Non-pigmented ciliary epithelial cell (primary cell): ENCODE measurements at places on chromosomes 1 and 21.
A peak's percentile ranks its signal among the peaks of the same experiment; 100 is the strongest.

DNA sequence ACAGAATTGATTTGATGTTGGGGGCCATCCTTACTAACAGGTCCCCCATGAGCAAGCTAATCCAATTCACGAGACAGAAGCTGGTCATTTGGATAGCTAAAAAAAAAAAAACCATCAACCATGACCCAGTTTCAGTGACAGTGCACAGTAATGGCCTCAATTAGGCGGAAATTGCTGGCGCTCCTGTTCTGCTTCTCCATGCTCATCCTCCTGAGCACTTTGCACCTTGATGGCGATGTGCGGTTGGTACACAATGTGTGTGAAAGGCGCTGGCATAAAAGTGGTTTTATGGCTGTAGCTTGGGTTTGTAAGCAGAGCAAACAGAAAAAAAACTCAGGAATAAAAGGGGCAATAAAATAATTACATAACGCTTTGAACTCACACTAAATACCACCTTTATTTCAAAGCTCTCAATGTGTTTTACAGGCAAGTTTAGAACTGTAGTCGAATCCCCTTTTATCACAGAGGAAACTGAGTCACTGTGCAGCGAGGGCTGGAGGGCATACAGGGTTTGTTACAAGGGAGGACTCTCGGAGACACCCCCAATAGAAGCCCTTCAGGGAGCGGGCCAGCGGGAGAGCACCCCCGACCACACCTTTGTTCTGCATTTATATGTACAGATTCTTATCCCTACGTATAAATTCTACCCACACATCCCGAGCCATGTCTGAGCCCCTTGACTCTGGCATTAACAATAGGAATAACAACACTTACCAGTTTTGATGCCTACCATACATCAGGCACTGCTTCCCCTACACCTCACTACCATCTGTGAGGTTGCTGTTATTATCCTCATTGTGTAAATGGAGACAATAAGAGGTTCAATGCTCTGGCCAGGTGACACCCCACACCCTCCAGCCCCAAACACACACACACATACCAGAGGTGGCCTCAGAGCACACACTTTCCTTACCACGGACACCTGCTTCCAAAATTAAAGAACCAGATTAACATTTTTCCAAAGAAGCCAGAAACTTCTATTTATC is 213.5 kb upstream of the IRF2BP2 start:
- no peak for DNase-seq

- no peak for DNase-seq
Observed at GRCh38 chr1:68280286-68280685, 48.0 kb upstream of the WLS start.

- peak; percentile 63 for DNase-seq
Observed at GRCh38 chr1:165116732-165117131, 239.8 kb downstream of the LMX1A start.

DNA sequence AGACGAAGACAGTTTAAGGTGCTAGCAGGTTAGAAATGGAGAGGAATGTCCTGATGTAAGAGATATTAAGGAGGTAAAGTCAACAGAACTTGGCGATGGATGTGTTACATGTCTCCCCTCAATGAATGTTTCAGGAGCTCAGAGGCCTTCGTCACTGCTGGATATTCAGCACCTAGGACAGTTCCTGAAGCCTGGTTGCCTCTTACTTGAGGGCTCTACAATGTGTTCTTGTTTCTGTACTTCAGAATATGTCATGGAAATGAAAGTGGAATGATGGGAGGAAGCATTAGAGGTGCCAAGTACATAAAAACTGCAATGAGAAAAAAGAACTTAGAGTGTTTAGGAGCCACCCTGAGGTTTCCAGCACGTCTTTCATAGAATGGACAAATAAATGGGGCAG is 17.7 kb downstream of the TNR start:
- DNase-seq, result no peak

GRCh38 chr1:56954664-56955063 is 11.2 kb downstream of the C8B start:
- no peak for DNase-seq

DNA sequence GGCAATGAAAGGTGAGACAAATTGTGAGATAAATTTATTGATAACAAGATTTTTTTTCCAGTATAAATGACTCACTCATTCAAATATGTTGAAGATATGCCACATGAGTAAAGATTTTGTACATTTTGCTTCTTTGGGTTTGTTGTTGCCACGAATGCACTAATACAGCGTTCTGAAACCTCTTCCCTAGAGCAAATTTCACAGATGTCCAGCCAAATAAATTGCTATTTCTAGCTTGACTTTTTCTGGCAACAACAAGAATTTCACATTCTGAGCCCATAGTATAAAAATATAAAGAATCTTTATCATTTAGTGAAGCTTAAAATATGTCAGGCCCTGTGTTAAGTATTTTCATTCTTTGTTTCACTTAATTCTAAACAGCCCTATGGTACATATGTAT is 114.5 kb upstream of the COL24A1 start:
- DNase-seq, result no peak

DNA sequence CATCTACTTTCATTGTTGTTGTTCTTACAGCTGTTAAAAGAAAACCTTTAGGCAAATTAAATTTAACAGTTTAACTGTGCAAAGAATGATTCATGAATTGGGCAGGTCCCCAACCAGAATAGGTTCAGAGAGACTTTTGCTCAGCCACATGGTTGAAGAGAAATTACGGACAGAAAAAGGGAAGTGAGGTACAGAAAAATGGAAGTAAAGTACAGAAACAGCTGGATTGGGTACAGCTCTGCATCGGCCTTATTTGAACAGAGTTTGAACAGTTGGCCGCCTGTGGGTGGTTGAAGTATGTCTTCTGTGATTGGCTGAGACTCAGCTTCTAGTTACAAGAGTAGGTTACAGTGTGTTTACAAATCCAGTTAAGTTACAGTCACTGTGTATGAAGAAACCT is 210.1 kb downstream of the FGGY start:
- no peak for DNase-seq

DNA sequence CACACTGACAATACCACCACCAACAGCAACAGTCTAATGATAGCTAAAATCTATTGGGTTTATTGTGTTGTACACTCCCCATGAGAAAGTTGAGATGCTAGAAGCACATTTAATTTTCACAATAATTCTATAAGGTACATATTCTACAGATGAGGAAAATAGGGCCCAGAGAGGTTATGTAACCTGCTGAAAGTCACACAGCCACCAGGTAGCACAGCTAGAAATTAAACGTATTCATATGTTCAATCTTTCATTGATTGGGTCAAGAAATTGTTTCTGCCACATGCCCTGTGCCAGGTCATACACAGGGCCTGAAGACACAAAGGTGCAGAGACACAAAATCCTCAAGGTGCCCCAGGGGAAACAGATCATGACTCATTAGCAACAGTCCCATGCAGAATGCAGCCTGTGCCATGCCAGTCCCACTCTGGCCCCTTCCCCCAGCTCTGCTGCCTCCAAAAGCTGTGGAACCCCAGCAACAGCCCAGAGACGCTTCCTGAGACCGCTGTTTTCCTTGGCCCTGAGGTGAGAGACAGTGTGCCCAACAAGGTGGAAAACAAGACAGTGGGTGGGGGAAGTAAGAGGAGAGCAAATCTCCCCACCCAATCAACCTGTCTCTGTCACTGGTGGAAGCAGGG is 32.1 kb downstream of the GJA4 start:
- DNase-seq, result no peak

GRCh38 chr1:36116901-36117300 is 8.1 kb downstream of the COL8A2 start:
- DNase-seq, result no peak

GRCh38 chr21:28298251-28298672 is 694.4 kb downstream of the LTN1 start:
- no peak for DNase-seq

- no peak for DNase-seq
Observed at GRCh38 chr1:58539553-58539952, 7.0 kb downstream of the OMA1 start.

DNA sequence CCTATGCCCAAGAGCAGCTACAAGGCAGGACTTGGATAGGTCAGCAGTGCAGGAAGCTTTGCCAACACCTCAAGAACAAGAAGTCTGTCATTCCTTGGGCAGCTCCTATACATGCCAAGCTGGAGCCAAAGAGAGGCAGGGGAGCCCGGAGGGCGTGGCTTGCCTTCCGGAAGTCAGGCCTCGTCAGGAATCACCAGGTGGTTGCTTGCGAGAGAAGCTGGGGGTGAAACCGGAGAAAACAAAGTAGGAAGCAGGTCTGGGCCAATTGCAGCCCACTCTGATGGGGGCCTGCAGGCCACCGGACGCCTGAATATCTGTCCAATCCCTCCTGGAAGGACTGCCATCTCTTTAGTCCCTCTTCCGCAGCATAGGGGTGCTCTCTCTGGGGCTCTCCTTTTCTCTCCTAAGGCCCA is 794 bp upstream of the FAM76A start:
- no peak for DNase-seq

DNA sequence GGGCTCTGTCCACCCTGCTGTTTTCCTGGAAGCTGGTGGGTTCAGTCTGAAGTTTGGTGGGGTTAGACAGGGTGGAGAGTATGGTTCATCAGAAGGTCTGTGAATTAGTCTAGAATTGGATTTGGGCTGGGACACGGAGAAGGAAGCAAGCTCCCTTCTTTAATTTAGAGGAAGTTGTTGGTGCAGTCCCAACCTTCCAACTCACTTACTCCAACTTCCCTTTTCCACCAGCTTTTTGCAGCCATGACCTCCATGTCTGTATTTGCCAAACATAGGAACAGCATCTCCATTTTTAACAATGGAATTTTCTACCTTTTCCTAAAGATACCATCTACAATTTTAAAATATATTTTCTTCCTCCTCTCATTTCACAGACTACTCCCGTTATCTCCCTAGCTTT is 28.5 kb upstream of the PRELP start:
- no peak for DNase-seq

GRCh38 chr1:26060832-26061574 is 6.4 kb downstream of the TRIM63 start:
- no peak for DNase-seq

GRCh38 chr1:4486408-4487120 is 167.8 kb upstream of the AJAP1 start:
- DNase-seq, result no peak

DNA sequence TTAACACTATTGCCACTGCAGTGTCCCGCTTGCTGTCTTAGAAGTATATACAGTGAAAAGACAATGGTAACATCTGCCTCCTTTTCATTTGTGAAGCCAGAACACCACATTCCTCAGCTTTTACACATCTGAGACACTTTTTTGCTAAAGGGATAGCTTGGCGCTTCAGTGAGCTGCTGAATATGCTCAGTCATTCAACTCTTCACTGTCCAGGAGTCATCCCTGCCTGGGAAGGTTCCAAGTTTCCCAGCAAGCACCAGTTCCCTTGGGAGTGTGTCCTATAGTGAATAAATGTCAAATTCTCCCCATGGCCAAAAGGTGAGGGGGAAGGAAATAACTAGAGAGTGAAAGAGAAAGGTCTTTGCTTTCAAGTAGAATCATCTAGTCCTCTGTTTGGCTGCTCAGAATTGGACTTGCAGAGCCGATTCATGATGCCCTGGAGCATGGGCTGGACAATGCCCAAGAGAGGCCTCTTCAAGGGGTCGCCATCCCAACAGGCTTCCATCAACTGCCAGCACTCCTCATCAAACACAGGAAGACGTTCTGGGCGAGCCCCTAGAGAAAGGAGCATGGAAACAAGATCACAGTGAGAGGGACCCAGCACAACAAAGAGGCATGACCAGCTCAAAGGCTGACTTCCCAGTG is 25.5 kb upstream of the RBBP5 start:
- DNase-seq, result peak; percentile 37

GRCh38 chr1:224433701-224434672 is 610 bp downstream of the WDR26 start:
- DNase-seq, result no peak

- DNase-seq, result no peak
Observed at GRCh38 chr1:1275836-1276235, 2.2 kb upstream of the UBE2J2 start.

GRCh38 chr1:29706936-29707335 is 470.6 kb downstream of the PTPRU start:
- no peak for DNase-seq

GRCh38 chr1:149844650-149845255 is 54.6 kb upstream of the BOLA1 start:
- DNase-seq, result no peak

- no peak for DNase-seq
Observed at GRCh38 chr1:209587789-209588188, 4.3 kb downstream of the CAMK1G start.

GRCh38 chr1:101203820-101204540 is 32.8 kb upstream of the S1PR1 start:
- DNase-seq, result no peak

DNA sequence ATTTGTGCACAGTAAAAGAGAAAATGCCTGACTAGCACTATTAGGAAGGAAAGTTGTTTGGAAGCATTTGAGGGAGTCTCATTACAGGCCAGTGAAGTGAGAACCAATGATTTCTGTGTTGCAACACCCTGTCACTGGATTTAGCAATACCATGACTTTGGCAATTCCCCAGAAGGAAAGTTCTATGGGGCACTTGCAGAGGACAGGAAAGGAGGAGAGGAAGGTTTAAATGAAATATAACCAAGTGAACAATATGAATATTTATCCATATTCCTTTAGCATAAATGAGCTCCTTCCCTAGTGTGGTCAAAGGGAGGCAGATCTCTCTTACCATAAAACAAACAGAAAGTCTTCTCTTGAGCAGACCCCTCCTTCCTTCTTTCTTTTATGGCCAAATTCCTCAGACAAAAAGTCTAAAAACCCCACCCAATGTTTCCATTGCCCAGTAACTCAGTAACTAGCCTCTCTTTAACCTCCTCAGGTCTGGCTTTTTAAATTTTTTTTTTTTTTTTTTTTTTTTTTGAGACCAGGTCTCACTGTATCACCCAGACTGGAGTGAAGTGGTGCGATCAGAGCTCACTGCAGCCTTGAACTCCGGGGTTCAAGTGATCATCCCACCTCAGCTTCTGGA is 5.5 kb downstream of the TLR5 start:
- DNase-seq, result no peak

- no peak for DNase-seq
Observed at GRCh38 chr21:35578831-35579471, 481.4 kb downstream of the SETD4 start.

GRCh38 chr1:8438489-8438888 is 120.6 kb downstream of the SLC45A1 start:
- DNase-seq, result no peak

DNA sequence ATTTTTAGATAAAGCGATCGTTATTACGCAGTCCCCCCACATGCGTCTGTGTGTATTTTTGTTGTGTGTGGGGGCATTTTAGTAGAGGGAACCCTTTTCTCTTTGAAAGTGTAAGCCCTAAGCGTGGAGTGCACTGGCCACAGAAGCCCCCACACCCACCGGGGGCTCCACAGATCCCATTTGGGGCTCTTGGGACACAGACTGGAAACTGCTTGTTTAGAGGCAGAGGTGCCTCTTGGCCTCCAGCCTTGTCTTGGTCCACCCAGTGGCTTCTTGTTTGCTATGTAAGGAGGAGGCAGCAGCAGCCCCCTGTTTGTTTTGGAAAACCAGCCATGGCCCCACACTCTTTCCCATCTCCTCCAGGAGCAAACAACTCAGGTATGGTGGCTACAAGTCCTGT is 42.8 kb downstream of the SLC37A1 start:
- DNase-seq, result no peak

GRCh38 chr1:167685844-167686243 is 35.9 kb upstream of the MPZL1 start:
- no peak for DNase-seq
